ENCODE measurements at places on chromosomes 3 and 15.

- DNase-seq = peak; percentile 49
Observed at GRCh38 chr15:73341886-73342600, 26.7 kb downstream of the HCN4 start.

GRCh38 chr3:194421-194820 is 2.1 kb upstream of the CHL1 start:
- DNase-seq = no peak

GRCh38 chr15:23384371-23384770 is 29.8 kb downstream of the GOLGA8S start:
- no peak for DNase-seq

- no peak for DNase-seq
Observed at GRCh38 chr3:174362556-174362955, 496.6 kb upstream of the NAALADL2 start.

- DNase-seq = no peak
Observed at GRCh38 chr3:142272200-142272891, 47.0 kb upstream of the GK5 start.

DNA sequence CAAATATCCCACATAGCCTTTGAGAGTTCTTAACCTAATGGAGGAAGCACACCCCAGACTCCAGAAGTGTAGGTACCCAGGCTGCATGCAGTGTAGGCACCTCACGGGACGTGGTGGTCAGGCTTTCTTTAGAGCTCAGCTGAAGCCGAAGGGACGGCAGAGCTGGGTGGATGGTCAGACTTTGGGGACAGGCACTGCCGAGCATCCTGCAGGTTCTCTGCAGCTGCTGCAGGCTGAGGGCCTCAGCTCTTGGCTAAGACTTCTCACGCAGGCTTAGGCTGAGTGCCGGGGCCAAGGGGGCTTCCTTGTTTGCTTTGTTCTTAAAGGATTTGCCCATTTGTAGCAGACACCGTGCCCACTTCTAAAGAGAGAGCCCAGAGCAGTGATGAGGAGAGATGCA is 177.0 kb downstream of the RAB11A start:
- no peak for DNase-seq

- no peak for DNase-seq
Observed at GRCh38 chr3:30630238-30631030, 24.0 kb downstream of the TGFBR2 start.
